Occipital lobe (tissue), 3 donors: ENCODE measurements at places on chromosomes 12 and 14. TPM values are rescaled to one million over a fixed set of nuclear protein-coding genes. Genes with fewer than 3 reads are reported as not detected.
A peak's percentile ranks its signal among the peaks of the same experiment; 100 is the strongest.

DNA sequence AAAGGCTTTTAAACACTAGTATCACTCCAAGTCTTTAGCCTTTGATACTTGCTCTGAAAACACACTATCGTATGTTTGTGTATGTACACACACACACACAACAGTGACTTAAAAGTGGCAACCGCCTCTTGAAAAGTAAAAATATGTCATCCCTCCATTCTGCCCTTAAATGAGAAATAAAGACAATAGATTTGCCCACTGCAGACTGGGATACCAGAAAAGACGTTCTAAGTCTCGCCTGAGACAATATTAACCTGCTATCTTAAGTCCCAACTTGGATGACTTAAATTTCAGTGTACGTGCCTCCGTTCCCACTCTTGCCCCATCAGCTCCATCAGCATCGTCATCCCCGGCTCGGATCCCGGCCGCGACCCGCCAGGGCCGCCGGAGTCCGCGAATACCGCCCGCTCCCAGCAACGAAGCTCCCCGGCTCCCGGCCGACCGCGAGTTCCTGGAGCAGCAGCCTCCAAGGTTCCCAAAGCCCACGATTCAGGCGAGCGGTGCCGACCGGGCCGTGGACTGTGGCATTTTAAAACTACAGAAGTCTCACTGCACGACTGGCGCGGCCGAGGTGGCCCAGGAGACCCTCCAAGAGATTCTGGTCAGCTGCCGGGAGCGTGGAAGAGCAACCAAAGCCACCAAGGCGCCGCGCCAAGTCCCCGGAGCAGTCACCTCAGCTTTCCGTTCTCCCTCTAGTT lies 2.8 kb upstream of the ARID2 start:
- DNase-seq, result peak; percentile 58

- DNase-seq, result no peak
Measured at GRCh38 chr14:65565948-65566347, 153.4 kb downstream of the FUT8 start.

GRCh38 chr14:36604757-36605505 lies 22.5 kb upstream of the NKX2-8 start:
- peak; percentile 20 for DNase-seq

DNA sequence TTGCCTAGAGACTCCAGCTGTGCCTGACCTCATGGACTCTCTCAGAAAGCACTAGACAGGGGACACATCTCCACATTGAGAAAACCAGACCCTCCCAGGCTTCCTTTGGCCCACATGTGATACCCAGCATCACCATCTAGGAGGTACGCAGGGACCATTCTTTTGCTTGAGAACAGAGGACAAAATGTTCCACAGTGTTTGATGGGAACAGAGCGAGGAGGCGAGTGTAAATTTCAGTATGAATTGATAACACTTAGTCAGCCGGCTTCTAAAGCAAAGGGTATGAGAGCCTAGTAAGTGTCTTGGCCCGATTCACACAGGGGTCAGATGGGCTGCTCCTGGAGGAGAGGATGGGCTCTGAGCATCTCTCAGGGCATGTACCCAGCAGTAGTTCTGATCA lies 1052.4 kb downstream of the BCL11B start:
- no peak for DNase-seq

DNA sequence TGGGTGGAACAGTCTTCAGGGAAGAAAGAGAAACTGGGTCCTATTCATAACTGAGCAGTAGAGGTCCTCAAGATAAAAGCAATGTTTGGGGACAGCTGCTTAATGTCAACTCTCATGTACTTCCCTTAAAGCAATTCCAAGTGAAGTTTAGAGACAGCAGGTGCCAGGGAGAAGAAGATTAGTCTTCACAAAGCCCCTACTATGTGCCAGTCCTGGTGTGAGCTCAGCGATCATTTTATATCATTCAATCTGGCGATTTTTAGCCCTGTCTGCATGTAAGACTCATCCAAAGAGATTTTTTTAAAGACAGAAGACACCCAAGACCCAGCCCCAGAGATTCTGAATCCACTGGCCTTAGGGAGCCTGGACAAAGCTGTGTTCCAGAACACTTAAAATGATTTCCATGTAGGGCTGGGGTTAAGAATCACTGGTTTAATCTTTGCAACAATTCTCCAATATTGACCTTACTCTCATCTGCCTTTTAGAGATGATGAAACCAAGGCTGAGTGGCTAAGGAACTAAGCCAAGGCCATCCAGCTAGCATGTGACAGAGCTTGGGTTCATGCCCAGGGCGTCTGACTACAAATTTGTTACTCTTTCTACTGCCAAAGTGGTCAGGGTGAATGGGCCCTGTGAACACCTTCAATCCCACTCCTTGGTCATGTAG lies 404.5 kb upstream of the TBX3 start:
- DNase-seq, result no peak

DNA sequence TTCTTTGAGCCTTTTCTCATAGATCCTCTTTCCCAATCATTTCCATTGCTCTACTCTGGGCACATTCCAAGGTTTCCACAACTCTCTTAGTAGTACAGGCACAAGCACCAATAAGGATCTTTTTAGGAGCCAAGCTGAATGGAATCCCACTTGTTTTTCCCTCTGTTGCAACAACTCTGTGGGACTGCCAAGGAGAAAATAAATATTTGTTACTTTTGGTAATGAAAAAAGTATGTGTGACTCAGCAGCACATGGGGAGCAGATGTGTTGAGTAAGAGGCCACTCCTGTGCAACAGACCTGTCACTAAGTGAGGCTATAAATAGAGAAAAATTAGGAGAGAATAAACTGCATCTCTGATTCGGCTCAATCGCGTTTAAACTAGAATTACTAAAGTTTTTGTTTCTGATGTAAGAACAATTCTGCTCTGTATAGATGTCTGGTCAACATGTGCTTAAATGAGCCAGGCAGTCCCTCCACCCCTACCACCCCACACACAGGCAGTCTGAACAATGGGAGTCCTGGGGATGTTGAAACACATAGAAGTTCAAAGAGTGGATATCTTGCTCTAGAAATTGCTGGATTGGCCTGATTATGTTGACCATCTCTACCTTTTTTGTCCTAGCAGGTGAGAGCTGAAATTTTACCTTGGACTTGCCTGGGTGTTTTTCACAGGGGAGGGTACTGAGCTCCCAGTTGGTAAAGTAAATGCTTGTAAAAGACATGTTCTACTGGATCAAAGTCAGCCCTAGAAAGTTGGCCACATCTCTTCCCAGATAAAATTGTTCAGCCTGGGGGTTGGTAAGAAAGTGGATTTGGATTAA lies 244.3 kb upstream of the NOVA1 start:
- DNase-seq, result no peak

DNA sequence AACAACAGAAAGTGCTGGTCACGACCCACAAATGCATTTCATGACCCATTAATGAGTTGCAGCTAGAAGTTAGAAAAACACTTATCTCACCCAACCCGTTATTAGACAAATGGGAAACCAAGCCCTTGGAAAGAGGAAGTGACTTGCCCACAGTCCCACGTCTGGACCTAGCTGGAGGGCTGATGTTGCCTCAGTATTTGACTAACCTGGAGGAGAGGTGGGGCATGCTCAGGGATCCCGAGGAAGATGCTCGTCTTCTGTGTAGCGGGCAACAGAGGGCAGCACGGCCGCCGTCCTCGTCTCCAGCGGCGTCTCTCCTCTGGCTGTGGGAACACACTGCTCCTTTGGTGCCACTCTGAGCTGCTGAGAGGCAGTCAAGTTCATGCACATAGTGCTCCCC lies 12.7 kb downstream of the CCND2 start:
- no peak for DNase-seq

GRCh38 chr14:105366386-105367074 lies 31.8 kb upstream of the TEX22 start:
- no peak for DNase-seq

DNA sequence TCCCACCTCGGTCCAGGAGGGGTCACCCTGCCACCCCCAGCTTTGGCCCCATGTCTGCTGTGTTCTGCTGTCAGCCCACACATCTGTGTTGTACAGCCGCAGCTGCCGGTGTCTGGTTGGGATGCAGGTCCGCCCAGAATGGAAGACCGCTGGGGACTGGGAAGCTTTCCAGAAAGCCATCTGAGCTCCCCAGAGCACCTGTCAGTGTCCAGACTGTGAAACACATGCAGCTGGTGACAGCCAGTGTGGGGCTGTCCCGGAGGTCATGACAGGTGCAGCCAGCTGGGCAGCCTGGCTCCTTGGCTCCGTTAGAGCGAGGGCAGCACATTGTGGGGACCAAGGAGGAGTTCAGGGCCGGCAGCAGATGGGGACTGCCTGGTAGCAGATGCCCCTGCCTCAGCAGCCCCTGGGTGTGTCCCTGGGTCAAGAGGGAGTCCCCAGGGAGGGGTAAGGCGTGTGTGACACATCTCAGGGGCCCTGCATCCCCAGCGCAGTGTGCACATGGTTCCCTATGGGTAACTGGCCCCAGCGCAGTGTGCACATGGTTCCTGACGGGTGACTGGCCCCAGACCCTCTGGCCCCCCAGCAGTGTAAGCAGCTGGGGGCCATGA lies 16.4 kb downstream of the CEP170B start:
- no peak for DNase-seq

- DNase-seq, result no peak
Measured at GRCh38 chr12:112543751-112544150, 125.0 kb downstream of the PTPN11 start.

DNA sequence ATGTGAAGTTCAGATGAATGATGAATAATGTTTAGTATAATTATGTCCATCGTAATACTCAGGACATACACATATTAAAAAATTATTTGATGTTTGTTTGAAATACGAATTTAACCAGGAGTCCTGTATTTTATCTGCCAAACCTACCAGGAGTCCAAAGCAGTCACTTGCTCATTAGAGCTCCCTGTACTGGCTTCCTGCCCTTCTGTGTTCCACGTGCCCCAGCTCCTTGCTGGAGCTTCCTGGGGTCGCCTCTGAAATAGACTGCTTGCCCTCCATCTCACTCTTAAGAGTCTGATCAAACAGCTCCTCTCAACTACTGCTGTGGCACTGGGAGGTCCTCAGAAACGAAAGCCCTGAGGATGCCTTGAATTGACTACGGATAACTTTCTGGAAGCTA lies 87.3 kb upstream of the DHRS4 start:
- no peak for DNase-seq

DNA sequence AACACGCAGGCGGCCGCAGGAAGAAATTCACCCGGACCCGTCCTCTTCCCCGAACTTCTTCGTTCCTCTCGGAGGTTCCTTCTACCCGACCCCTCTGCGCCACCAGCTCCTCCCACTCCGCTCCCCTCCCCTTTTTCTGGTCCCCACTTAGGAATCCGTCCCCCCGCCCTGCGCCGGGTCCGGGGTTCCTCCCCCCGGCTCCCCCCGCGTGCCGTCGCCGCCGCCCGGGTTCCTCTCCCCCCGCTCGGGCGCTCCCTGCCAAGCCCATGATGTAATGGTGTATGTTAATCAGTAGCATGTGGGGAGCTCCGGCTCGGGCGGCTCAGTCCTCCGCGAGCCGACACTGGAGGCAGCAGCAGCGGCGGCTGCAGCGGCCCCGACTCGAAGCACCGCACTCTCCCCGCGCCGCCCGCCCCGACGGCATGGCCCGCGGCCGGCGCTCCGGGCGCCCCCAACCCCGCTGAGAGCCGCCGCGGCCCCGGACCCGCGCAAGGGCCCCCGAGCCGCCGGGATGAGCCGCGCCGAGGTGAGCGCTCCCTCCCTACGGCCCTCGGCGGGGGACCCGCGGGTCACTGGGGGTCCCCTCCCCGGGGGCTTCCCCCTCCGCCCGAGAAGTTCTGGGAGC lies 1.0 kb upstream of the SAMD4A start:
- DNase-seq, result peak; percentile 82

- DNase-seq, result no peak
Measured at GRCh38 chr12:123929946-123930583, 42.6 kb downstream of the CCDC92 start.

Gene PRKD1
- total RNA-seq, result 20.0 TPM

Gene MGAT4C
- 56.9 TPM for total RNA-seq

Gene ADGRD1
- 1.9 TPM for total RNA-seq

Gene DHRS1
- 4.1 TPM for total RNA-seq

Gene DERA
- total RNA-seq, result 7.2 TPM

Gene NKX2-1
- 0.31 TPM for total RNA-seq

Gene TPCN1
- 4.7 TPM for total RNA-seq

Gene CLEC2A
- total RNA-seq, result not detected

Gene GALNT8
- 43.5 TPM for total RNA-seq

Gene SLC6A13
- total RNA-seq, result 10.0 TPM

Gene MMP19
- not detected for total RNA-seq

Gene RIPK3
- total RNA-seq, result 0.47 TPM

Gene KRT82
- total RNA-seq, result not detected
